NCI-H1694 (cell line): ENCODE measurements at places on chromosomes 5 and 9.

GRCh38 chr5:80054682-80055081 is 19.5 kb downstream of the THBS4 start:
- DNase-seq: no peak

GRCh38 chr5:140319833-140320232 is 16.9 kb upstream of the PFDN1 start:
- DNase-seq: no peak

GRCh38 chr5:174065528-174066197 is 20.2 kb downstream of the NSG2 start:
- no peak for DNase-seq

GRCh38 chr5:96868603-96869371 is 7.5 kb upstream of the ERAP2 start:
- DNase-seq: peak; percentile 36

DNA sequence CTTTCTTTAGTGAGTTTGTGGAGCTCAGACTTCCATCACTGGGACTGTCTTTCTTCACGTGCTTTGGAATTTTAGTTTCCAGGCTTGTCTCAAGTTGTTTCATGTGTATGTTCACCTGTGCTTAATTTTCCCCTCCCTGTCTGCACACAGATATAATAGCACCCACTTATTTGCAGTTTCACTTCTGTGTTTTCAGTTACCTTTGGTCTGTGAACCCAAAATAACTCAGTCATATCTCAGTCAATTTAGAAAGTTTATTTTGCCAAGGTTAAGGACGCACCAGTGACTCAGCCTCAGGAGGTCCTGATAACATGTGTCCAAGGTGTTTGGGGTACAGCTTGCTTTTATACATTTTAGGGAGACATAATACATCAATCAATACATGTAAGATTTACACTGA is 330.4 kb downstream of the ICE1 start:
- DNase-seq: no peak

- DNase-seq: no peak
Measured at GRCh38 chr5:77356740-77357139, 135.4 kb downstream of the WDR41 start.

DNA sequence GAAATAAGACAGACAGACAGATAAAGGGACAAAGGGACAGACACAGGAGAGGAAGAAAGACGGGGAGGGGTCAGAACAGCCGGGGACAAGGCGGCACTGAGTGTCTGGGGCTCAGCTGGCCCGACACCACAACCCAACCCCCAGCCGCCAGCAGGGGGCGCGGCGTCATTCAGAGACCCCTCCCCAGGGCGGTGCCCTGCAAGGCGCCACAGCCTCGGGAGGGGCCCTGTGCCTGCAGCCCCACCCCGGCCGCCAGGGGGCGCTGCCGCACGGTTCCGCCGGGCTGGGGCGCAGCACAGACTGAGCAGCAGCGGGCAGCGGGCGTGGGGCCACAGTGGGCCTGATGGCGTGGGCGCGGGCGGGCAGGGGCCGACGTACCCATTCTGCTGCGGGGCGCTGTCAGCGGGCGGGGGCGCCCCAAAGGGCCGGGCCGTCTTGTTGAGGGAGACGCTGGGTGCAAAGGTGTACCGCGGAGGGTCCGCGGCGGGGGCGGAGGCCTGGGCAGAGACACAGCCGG is 5.9 kb downstream of the PDLIM7 start:
- DNase-seq: peak; percentile 68

- no peak for DNase-seq
Measured at GRCh38 chr5:78718824-78719223, 70.3 kb upstream of the LHFPL2 start.

DNA sequence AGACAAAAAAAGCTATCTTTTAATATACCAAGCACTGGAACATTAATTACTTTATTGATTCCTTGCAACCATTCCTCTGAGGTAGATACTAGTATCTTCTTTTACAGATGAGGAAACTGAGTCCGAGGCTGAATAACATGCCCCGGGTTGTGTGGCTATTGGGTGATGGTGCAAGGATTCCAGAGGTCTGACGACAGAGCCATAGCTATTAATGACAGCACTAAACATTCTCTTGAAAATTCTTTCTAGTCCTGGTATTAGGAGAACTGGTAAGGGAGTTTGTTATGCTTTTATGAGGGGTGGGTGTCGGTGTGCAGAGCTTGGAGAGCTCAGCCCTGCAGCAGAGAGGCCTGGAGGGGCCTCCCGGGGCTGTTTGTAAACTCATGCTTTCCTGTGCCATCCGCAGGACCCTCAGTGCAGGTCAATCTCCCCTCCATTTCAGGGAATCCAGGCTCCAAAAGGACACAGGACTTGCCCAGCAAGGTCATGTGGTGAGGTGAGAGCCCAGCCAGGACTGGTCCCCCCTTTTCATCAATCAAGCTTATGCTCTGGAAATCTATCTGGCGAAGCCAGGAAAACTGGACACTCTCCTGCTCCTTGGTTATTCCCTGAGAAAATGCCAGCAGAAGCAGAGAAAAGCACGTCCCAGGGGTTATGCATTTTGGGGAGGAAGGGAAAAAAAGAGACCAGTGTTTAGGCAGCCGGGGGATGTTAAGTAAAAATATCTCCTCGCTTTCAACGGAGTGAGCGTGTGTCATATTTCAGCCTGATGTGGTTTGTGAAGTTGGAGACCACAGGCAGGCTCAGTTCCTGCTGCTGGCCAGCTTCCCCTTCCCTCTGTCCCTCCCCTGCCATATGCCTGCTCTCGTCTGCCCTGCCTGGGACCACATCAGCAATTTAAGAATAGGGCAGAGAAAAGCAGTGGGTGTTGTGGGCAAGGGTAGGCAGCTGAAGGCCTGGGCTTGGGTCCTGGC is 3.7 kb downstream of the GSN start:
- DNase-seq: no peak

GRCh38 chr5:177309351-177310191 is 2.1 kb downstream of the MXD3 start:
- peak; percentile 26 for DNase-seq

- no peak for DNase-seq
Measured at GRCh38 chr9:116045083-116045482, 108.5 kb upstream of the PAPPA start.

DNA sequence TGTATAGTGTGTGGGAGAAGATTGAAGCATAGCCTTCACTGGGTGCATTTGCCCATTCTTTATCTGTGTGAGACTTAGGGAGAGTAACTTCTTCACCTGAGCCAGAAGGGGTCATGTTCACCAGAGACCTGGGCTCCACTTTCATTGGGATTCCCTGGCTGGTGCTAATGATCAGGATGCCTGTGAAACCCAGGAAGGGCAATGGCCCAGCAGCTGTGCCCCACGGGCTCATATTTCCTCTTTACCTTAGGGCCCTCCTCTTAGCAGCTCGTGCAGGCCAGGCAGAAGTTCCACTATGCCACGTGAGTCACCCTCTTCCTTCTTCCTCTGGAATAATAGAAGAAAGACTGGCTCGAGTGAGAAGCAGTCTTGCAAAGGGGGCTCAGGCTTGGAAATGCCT is 5.0 kb downstream of the PPARGC1B start:
- DNase-seq: no peak

GRCh38 chr5:178991190-178992145 is 3.7 kb downstream of the GRM6 start:
- DNase-seq: no peak

DNA sequence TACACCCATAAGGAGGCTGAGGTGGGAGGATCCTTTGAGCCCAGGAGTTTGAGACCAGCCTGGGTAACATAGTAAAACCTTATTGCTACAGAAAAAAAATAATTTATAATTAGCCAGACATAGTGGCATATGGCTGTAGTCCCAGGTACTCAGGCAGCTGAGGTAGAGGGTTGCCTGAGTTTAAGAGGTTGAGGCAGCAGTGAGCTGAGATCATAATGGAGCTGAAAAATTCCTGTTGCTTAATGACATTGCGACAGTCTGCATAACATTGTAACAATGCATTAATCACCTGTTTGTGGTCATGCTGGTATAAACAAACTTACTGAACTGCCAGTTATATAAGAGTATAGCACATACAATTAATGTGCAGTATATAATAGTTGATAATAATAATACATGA is 214.2 kb downstream of the TRIM32 start:
- no peak for DNase-seq

- no peak for DNase-seq
Measured at GRCh38 chr5:65647941-65648340, 23.1 kb downstream of the SHLD3 start.

GRCh38 chr9:3931996-3932906 is 367.6 kb downstream of the GLIS3 start:
- DNase-seq: no peak

GRCh38 chr9:93621922-93622321 is 45.5 kb downstream of the PHF2 start:
- DNase-seq: no peak

DNA sequence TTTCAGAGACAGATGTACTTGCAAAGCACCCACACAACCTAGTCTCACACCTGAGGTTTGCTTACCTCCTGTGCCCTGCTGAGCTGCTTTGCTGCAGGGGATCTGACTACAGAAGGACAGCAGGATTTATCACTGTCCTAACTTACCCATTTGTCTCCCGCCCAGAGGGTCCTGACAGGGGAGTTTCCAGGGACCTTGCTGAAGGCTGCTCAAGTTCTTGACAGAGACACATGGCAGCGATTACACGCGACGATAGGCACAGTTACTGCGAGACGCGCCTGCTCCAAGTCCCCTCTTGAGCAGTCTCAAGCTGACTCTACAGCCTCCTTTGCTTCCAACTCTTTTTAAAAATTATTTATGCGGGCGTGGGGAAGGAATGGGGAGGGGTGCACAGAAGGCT is 24.6 kb upstream of the GALNT10 start:
- no peak for DNase-seq

- DNase-seq: no peak
Measured at GRCh38 chr5:57859626-57860025, 377.0 kb upstream of the ACTBL2 start.

GRCh38 chr9:86783884-86784283 is 163.4 kb downstream of the GAS1 start:
- no peak for DNase-seq

GRCh38 chr9:87309236-87309635 is 188.4 kb upstream of the DAPK1 start:
- DNase-seq: no peak

DNA sequence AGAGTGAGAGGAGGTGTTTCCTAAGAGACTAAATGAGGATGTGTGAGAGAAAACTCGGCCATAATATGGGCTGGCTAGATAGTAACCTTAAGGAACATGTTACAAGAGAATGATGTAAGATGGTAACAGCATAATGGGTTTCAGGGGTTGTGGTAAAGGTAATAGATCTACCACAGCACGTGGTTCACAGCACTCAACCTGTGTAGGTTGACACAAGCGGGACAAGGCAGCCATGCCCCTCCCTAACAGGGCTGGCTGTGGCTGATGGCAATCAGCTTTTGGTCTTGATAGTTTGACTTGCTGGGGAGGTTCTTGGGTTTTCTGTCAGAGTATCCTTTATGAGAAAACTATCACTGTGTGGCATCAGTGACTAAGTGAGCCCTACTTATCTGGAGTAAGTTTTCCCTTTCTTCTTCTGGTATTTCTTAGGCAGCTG is 138.6 kb downstream of the TRIO start:
- DNase-seq: no peak

DNA sequence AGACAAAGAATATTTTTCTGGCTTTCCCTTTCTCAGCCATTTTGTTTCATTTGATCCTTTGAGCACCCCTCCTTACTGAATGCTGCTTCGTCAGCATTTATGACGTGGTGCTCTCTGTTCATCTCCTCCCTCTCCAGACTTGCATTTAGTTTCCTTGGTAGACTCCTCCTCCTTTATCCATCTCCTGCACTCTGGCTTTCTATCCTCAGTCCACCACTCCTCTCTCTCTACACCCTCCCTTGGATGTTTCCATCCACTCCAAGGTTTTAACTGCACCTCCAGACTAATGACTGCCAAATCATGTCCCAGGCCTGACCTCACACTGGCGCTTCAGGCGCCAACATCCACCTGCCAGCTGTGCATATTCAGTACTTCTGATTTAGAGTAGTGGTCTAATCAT is 245.4 kb downstream of the RAB3C start:
- DNase-seq: no peak
